Activated CD4-positive, alpha-beta T cell treated with anti-CD3 and anti-CD28 coated beads, Interleukin-2, amount 50 U/mL, for 1 hour (primary cell): ENCODE measurements at places on chromosomes 4 and X.

DNA sequence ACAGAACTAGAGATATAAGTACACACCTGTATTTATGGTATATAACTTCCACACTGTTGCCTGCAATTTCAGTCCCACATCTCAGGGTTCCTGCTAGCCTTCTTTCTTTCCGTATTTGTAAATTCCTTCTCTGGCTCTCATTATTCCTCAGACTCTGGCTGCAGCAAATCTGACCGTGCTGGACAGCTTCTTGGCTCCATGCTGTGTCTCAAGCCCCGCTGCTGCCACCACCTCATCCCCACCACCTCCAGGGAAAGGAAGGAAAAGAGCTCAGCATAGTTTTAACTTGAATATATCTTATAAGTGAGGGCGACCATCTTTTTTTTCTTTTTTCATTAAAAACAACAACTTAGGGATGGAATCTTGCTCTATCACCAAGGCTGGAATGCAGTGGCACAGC, 155.6 kb upstream of the CXCL13 start:
- DNase-seq: no peak

DNA sequence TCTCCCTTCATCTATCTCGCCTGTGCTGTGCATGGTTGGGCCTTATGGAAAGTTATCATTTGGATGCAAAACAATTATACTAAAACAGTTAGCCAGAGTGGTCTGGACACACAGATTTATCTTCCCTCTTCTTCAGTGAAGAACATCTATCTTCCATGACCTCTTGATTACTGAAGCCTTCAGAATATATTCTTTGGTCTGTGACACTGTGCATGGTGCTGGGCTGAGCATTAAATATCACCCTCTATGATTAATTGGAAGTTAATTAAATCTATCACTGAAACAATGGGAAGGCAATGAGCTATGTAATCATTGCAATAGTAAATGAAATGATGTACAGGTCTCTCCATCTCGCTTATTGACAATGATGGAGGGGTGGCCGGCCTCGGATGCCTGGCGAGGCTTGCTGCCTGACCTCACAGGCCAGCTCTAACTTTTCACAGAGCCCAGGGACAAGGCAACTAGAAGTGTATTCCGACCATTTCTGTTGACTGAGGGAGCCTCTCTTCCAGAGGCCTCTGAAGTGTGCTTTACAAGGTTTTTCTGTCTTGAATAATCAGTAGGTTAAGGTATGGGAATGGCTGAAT, 186.6 kb downstream of the NKX6-1 start:
- no peak for DNase-seq

- DNase-seq: peak; percentile 29
Measured at GRCh38 chrX:3811331-3812311, 98.2 kb upstream of the PRKX start.

DNA sequence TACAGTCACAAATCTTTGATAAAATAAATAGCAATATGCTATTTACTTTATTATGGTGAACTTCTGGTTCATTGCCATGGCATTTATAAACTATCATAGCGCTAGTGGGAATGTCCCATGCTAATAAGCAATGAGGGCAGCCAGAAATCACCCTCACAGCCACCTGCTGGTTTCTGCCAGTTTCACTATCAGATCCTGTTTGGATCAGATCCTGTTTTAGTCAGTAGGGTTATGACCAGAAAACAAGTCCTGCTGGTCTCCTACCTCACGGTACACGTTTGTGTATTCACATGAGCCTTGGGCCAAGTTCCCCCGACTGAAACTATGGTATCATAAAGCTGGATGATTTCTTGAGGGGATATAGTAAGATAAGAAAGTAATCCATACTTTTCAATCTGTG, 17.7 kb downstream of the FOXR2 start:
- DNase-seq: no peak

GRCh38 chr4:15322006-15322405, 105.8 kb upstream of the C1QTNF7 start:
- DNase-seq: no peak

GRCh38 chr4:158624889-158625478, 46.7 kb downstream of the C4orf46 start:
- DNase-seq: no peak

DNA sequence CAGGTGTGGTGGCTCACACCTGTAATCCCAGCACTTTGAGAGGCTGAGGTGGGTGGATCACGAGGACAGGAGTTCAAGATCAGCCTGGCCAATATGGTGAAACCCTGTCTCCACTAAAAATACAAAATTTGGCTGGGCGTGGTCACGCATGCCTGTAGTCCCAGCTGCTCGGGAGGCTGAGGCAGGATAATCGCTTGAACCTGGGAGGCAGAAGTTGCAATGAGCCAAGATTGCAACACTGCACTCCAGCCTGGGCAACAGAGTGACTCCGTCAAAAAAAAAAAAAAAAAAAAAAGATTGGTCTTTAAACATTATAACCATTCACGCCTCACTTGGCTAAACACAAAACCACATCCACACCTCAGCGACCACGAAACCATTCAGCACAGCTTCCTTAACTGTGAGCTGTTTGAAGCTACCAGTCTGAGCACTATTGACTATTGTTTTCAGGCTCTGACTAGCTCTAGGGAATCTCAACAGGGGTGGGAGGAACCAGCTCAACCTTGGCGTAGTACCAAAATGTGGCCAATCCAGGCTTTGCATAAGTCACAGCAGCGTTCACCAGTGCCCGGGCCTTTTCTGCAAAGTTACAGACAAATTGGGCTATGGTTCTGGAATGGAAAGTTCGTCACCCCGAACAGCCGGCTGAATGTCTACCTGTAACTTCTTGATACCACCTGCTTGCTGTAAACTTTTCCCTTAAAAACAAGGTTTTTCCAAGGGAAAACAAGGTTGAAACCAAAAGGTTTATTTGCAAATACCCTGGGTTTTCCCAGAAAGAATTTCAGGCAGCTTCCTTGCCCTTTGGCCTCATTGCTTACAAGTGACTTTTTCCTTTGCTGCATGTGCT, 73.6 kb upstream of the DHX15 start:
- DNase-seq: no peak

DNA sequence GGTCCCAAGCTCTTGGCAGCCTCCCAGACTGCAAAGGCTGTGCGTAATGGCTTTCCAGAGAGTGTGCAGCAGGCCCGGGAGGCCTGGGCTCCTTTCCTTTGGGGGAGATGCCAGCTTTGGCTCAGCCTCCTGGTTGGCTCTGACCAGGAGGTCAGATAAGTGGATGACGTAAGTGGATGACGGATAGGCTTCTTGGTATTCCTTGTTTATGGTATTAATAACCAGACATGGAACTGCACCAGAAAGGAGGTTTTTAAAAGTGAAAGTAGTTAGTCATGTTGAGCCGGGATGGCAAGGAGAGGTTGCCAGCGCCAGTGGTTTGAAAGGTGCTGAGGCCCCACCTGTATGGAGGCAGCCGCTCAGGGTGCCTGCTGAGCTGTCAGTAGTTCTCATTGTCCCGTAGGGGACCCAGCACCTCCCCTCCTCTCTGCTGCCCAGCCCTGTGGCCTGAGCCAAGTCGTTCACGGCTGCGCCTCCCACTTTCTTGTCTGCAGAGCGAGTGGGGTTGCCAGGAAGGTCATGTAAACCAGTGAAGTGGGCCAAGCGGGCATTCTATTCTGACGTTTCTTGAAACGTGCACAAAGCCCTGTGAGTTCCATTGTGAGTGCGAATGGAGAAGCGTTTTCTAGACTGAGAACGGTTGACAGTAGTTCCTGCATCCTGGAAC, 28.7 kb upstream of the STOX2 start:
- no peak for DNase-seq

- no peak for DNase-seq
Measured at GRCh38 chr4:13493793-13494192, 9.7 kb upstream of the RAB28 start.

DNA sequence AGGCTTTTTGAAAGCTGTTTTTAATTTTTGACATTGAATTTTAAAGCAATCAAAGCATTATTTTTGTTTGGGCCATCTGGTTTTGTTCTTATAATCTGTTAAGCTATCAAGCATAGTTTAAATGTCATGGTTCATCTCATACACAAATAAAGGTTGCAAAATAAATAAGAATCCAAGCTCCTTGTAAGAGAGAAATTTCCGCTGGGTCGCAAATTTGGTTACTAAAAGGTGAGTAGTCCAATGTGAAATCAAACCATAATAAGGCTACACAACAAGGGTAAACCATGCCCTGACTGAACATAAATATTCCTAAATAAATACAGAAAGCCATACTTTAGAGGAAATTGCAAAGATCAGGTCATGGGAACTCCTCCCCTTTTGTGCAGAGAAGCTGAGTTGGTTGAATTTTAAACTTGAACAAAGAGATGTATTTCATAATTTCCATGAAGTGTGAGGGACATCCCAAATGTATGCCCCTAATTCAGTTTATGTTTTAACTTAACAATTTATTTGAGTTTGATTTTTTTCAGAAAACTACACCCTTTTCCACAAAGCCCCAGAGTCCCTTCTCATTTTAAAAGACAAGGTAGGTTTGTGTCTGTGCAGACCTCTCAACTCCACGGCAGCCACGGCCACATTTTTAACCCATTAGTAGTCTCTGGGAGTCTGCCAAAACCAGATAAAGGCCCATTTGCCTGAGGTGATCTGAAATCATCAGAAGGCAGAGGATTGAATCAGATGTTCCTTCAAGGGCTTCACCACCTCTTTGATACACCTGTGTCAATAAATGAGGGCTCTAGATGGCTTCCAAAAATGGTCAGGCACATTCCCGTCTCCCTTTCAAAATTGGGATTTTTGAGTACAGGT, 85.2 kb downstream of the PLAC1 start:
- no peak for DNase-seq

- peak; percentile 32 for DNase-seq
Measured at GRCh38 chrX:74449322-74449936, 28.1 kb downstream of the SLC16A2 start.

- DNase-seq: no peak
Measured at GRCh38 chr4:160265836-160266235, 1163.0 kb downstream of the RAPGEF2 start.

- no peak for DNase-seq
Measured at GRCh38 chr4:145156986-145157385, 23.4 kb downstream of the OTUD4 start.
